Stimulated activated CD4-positive, alpha-beta T cell treated with anti-CD3 and anti-CD28 coated beads, Interleukin-4, amount 100 ng/mL, for 24 hours (primary cell): ENCODE measurements at places on chromosomes 13 and 19.

GRCh38 chr19:50542943-50543342 is 25.3 kb downstream of the LRRC4B start:
- no peak for DNase-seq

- no peak for DNase-seq
Measured at GRCh38 chr13:21946964-21947363, 276.1 kb downstream of the FGF9 start.

- no peak for DNase-seq
Measured at GRCh38 chr13:74860789-74861188, 621.2 kb downstream of the TBC1D4 start.

DNA sequence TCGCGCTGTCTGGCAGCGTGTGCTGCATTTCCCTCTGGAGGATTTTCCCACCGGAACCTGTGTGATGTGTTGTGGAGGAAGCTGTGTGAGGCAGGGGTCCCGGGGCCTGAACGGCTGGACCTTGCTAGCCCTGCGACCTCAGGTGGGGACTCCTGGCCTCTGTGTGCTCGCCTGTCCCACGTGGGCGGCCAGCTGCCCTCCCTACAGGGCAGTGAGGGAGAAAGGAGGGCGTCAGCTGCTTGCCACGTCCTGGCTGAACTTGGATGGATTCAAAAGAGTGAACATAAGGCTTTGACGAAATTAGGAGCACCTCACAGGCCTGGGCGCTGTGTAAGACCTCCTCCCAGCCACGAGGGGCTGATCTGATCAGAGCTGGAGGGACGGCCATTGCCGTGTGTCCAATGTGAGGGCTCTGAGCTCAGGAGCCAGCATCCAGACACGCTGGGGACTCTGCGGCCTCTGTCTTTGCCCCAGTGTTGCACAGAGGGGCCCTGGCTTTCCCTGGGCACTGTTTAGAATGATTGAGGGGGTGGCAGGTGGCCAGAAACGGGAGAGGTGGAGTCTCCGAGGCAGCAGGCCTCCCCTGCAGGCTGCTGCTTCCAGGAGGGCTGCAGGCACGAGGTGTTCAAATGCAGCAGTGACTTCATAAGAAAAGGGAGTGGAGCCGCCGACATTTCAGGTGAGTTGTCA is 13.0 kb downstream of the TFDP1 start:
- no peak for DNase-seq

DNA sequence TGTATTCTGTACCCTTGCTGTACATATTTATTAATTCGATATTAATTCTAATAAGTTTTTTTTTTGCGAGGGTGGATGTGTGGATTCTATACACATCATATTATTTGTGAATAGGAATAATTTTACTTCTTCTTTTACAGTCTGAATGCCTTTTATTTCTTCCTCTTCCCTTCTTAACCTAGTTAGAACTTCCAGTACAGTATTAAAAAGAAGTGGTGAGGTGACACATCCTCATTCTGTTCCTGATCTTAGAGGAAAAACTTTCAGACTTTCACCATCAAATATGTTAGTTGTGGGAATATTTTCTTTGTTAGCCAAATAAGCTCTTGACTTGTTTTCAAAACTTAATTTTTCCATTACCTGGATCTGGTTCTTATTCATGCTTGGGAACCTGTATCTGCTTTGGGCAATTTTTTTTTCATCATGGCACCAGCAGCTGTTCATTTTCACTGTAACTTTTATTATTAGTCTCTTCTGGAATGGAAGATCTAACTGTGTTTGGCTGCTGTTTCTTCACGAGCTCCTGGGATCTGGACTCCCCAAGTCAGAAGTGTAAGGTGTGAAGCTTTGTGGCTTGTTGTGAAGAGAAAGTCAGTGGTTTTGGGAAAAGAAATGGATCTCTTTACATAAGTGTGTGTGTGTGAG is 33.1 kb downstream of the RGCC start:
- no peak for DNase-seq

GRCh38 chr13:111178402-111178801 is 63.3 kb downstream of the ARHGEF7 start:
- DNase-seq: no peak

DNA sequence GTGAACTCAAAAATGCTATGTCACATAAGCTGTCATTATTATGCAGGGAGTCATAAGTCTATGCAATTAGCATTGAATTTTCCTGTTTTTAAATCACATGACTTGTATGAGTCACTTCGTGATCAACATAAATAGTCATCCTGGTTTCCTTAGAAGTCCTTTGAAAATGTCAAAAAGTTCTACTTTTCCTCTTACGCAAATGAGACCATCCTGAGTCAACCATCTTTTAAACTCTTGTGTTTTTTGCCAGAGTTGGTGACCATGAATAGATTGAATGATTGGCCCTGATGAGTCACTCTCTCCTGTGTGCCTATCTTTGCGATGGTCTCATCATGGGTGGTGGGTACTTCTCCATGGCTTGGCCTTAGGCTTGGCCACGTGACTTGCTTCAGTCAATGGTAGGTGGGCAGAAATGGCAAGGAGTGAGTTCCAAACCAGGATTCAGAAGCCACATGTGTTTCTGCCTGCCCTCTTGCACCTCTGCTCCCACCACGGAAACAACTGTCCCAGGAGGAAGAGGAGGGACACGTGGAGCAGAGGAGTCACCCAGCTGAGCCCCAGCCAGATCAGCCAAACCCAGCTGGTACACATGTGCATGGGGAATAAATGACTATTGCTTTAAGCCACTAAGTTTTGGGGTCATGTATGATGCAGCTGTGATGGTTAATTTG is 123.5 kb upstream of the CACNA1A start:
- DNase-seq: no peak

DNA sequence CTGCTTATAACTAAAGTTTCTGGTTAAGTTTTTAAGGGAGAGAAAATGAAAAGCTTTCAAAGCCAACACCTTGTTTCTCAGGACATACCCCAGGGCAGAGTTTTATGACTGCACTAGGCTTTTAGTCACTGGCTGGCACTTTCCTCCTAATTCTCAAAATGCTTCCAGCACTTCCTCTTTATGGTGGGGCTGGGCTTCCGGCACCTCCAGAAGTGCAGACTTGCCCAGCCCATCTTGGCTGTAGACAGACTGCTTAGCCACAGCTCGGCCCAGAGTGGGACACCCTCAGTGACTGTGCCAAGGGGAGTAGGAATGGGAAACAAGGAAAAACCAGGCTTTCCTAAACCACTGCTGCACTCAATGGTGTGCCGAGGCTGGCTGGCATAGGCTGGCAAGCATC is 23.2 kb upstream of the GTF3A start:
- DNase-seq: no peak

DNA sequence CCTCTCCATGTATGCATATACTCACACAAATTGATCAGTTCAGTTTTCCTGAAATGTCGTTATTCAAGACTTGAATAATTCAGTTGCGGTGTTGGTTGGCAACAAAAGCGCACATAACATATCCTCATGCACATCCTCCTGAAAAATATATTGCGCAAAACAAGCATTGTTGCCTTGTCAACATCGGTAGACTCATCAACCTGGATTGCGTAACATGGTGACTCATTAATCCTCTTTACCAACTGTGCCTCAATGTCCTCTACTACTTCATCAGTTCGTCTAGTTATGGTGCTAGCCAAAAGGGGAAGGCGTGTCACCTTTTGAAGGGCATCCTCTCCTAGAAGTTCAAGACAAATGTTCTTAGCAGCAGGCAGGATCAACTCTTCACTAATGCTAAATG is 357.7 kb downstream of the LMO7 start:
- DNase-seq: no peak

DNA sequence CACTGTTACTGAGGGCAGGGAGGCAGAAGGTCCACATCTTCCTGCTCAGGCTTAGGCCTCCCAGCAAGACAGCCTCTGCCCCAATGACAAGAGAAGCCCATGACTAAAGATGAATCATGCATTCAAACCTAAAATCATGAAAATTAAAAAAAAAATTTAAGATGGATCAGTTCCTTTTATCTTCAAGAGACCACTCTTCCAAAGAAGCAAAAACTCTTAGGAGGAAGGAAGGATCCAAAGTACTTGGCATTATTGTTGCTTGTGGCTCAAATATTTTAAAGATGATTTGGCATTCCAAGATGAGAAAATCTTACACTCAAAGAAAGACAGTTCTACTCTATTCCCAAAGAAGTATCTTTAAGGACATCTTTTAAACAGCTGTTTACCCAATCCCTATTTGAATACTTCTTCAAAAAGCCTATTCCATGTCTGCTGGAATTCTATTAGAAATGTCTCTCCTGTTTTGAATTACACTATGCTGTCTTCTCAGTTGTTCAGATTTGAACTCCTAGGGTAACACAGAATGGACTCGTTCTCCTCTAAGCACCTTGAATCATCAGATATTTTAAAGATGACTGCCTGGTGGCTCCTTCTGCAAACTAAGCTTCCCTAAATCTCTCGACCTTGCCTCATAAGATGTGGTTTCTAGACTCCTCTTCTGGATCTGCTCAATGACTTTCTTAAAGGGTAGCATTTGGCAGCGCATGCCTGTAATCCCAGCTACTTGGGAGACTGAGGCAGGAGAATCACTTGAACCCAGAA is 7.0 kb downstream of the SERP2 start:
- DNase-seq: no peak

GRCh38 chr13:49457221-49457620 is 13.1 kb downstream of the SETDB2 start:
- DNase-seq: no peak

DNA sequence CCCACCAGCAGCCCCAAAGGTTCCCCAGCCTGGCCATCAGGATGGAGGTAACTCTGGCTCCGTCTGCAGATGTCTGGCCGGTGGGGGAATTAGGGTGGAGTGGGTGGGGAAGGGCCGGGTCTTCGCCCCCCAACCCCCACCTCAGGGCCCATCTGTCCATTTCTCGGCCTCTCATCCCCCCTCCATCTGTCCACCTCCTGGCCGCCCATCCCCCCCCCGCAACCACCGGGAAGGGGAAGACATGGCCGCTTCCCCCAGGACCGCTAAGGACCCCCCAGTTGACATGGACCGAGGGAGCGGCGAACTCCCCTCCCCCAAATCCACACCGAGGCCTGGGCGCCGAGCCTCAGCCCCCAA is 793 bp downstream of the LRFN1 start:
- no peak for DNase-seq

DNA sequence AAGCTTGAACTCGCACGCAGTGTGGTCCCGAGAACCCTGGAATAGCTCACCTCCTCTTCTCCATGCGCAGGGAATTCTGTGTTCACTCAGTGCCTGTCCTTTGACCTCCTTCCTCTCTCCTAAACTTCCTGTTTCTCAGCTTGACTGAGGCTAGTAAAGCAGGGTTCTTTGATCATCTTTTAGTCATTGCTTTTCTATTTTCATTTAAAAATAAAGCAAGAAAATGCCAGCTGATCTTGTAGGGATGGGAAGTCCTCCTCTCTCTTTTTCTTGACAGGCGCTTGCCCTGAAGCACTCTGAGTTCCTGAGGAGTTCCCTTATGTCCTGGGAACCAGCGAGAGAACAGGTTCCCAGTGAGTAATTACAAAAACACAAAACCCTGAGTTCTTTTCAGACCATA is 62.8 kb downstream of the ARHGEF7 start:
- DNase-seq: no peak

GRCh38 chr13:41565216-41565615 is 107.9 kb downstream of the RGCC start:
- no peak for DNase-seq

GRCh38 chr19:2478756-2479555 is 3.0 kb downstream of the GADD45B start:
- peak; percentile 66 for DNase-seq

GRCh38 chr19:33375156-33375836 is 1.8 kb downstream of the CEBPG start:
- no peak for DNase-seq

DNA sequence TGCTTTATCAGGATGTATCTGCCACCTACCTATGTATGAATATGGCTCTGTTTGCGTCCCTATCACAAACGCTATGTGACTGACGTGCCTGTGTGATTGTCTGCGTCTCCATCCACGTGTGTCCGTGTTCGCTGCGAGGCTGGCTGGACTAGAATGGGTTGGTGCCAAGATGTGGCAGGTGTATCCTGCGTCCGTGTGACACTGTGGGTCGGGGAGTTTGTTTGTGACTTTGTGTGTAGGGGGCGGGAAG is 6.7 kb upstream of the HOOK2 start:
- no peak for DNase-seq

DNA sequence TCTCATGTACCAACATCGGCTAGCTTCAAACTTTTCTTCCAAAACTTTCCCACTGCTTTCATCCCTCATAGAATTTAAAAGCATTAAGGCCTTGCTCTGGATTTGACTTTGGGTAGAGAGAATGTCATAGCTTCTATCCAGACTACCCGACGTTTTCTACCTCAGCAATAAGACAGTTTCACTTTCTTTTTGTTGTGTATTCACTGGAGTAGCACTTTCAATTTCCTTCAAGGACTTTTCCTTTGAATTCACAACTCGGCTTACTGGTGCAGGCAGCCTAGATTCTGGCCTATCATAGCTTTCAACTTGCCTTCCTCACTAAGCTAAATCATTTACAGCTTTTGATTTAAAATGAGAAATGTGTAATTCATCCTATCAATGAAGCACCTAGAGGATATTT is 420.4 kb upstream of the GPC6 start:
- no peak for DNase-seq

DNA sequence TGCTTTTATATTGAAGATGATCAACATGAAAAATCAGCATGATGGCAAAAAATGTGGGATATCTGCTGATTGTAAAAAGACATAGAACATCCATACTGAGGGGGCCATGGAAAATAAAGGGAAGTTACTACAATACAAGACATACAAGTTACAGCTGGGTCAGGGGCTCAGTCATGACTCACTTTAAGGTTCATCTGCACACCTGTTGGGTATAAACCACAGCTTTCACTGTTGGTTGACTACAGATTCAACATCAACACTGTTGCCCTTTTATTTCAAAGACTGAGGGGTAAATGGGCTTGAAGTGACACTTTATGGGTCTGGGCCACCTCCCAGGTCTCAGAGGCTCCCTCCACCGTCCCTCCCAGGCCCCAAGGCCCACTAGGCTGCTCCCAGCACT is 98.1 kb upstream of the IRS2 start:
- DNase-seq: no peak

GRCh38 chr19:9178901-9179300 is at the start of gene OR7D2:
OR7D2 (plus strand) TSS chr19:9178979; CDS start chr19:9185782, 6,803 bp downstream.
- DNase-seq: no peak

DNA sequence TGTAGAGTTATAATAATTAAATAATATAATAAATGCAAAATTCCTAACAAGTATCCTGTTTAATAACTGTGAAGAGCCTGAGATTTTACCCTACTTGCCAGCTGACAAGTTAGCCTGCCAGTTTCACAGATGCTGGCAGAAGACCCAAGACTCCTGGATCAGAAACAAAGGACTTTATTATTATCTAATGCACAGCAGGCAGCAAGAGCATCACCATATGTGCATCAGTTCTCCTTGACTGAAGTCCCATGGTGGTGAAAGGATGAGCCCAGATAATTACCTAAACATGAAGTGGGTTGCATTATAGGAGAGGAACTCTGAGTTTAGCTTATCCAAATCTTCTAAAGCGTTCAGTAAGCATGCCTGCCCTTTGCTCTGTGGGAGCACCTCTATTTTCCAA is 39.1 kb upstream of the MTIF3 start:
- no peak for DNase-seq

DNA sequence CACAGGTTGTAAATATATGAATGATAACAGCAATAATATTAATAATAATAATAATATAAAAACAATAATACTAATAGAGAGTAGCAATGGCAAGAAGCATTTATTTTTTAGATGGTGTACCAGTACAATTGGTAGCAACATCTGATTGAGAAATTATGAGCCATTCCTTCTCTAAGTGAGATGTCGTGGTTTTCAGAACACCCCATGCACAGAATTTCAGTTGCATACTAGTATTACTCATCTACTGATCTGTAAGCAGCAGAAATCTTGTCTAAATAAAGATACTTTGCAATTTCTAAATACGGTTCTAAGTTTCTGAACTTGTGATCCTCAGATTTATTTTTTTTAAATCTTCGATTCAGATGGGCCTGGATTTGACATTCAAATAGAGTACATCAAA is 788.0 kb upstream of the ATXN8OS start:
- no peak for DNase-seq
